Activated CD8-positive, alpha-beta T cell treated with anti-CD3 and anti-CD28 coated beads for 36 hours (primary cell): ENCODE measurements at places on chromosomes 2 and 18. TPM values are rescaled to one million over a fixed set of nuclear protein-coding genes. Genes with fewer than 3 reads are reported as not detected.
A peak's percentile ranks its signal among the peaks of the same experiment; 100 is the strongest.

GRCh38 chr2:20194097-20195015 lies 30.6 kb downstream of the SDC1 start:
- DNase-seq: no peak
- no peaks in the 10 kb centered on the region for H3K27me3 ChIP-seq
- no peaks in the 10 kb centered on the region for H3K4me1 ChIP-seq
- H3K27ac ChIP-seq: no peak overlapping the region
- no peak overlapping the region for H3K4me3 ChIP-seq

GRCh38 chr2:164657129-164657528 lies 35.8 kb upstream of the GRB14 start:
- H3K27ac ChIP-seq: no peak overlapping the region
- no peaks in the 10 kb centered on the region for H3K36me3 ChIP-seq
- H3K4me3 ChIP-seq: no peak overlapping the region
- DNase-seq: no peak

GRCh38 chr18:68714366-68714711 lies 569 bp downstream of the TMX3 start:
- peaks cover 38% of the 10 kb centered on the region for H3K36me3 ChIP-seq
- H3K27ac ChIP-seq: peak overlapping the region; percentile 95
- H3K27me3 ChIP-seq: no peaks in the 10 kb centered on the region
- DNase-seq: peak; percentile 17
- H3K4me1 ChIP-seq: peaks cover 35% of the 10 kb centered on the region

DNA sequence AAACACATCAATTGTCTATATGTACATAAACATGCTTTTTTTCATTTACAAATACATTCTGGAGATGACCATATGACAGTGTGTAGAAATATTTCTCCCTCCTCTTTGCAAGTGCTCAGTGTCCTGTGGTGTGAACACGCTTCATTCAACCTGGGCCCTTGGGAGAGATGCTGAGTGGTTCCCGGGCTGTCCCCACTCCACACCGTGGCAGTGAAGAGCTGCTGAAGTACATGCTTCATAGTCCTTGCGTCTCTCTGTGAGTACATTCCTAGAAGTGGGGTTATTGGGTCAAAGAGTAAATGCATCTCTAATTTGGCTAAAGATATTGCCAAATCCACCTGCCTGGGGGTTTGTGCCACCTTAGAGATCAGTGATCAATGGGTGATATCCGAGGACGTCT lies 6.5 kb upstream of the GPR35 start:
- H3K27me3 ChIP-seq: no peaks in the 10 kb centered on the region
- peaks cover 32% of the 10 kb centered on the region for H3K4me1 ChIP-seq
- H3K36me3 ChIP-seq: peaks cover 14% of the 10 kb centered on the region
- no peak for DNase-seq
- H3K4me3 ChIP-seq: no peak overlapping the region
- H3K27ac ChIP-seq: peak overlapping the region; percentile 9

- no peaks in the 10 kb centered on the region for H3K4me1 ChIP-seq
- H3K27ac ChIP-seq: no peak overlapping the region
- no peaks in the 10 kb centered on the region for H3K36me3 ChIP-seq
- no peak overlapping the region for H3K4me3 ChIP-seq
- H3K27me3 ChIP-seq: peaks cover 2% of the 10 kb centered on the region
Observed at GRCh38 chr2:37405781-37406180, 61.4 kb downstream of the QPCT start.

DNA sequence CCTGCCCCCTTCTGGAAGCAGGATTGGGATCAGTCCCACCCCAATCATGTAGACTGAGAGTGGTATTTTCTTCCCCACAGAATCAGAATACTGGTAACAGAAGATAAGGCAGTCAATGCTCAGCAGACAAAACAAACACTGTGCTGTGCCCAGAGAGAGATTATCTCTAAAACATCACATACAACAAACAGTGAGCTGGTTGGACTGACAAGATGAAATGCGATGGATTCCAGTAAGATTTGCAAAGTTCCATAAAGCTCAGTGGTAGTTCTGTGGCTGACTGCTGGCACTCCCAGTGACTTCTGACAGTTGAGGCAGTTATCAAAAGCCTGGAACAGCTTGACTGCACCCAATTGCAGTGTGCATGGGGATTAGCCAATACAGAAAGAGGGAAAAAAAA lies 311.5 kb upstream of the MGAT5 start:
- DNase-seq: no peak
- H3K27ac ChIP-seq: no peak overlapping the region
- H3K27me3 ChIP-seq: peaks cover 2% of the 10 kb centered on the region
- H3K4me1 ChIP-seq: no peaks in the 10 kb centered on the region
- H3K4me3 ChIP-seq: no peak overlapping the region
- H3K36me3 ChIP-seq: no peaks in the 10 kb centered on the region

GRCh38 chr18:37303009-37303408 lies 262.6 kb downstream of the CELF4 start:
- no peaks in the 10 kb centered on the region for H3K4me1 ChIP-seq
- no peak for DNase-seq
- H3K27ac ChIP-seq: no peak overlapping the region
- no peaks in the 10 kb centered on the region for H3K27me3 ChIP-seq
- no peak overlapping the region for H3K4me3 ChIP-seq

DNA sequence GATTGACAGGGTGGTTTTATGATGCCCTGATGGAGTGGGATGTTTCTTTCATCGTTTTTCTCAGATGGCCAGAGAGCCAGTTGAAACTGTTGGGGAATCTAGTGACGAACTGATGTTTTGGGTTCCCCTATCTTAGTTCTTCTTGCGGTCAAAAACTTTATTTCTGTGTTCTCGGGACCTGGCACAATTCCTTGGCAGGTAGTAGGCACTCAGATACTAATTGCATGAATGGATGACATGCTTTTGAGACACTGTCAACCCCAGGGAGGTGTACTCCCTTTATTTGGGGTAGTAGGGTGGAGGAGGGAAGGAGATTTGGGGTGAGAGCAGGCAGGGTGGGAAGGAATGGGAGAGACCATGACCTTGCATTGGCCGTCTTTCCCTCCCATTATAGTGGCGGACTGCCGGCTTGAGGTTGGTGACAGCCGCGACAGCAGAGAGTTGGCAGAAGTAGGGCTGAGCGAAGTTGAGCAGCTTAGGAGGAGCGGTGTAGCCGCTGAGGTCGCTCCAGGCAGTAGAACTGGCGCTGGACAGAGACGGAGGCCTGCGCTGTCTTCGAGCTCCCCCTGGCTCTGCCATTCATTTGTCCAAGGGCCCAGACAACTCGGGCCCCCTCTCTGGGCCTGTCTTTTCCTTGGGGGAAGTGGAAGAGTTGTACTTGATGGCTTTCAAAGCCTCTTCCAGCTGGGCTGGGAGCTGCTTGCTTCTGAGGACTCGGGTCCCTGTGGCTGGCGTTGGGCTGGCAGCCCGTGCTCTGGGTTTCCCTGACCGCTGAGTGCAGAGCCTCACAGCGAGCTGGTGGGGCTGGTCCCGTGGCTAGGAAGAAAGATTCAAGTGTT lies 2.6 kb downstream of the TET3 start:
- peak; percentile 70 for DNase-seq
- peak overlapping the region; percentile 95 for H3K27ac ChIP-seq
- H3K4me3 ChIP-seq: peak overlapping the region; percentile 87
- peaks cover 60% of the 10 kb centered on the region for H3K36me3 ChIP-seq
- H3K27me3 ChIP-seq: no peaks in the 10 kb centered on the region

GRCh38 chr2:55011831-55012671 lies 38.2 kb downstream of the RTN4 start:
- peaks cover 50% of the 10 kb centered on the region for H3K4me1 ChIP-seq
- H3K36me3 ChIP-seq: peaks cover 5% of the 10 kb centered on the region
- no peak overlapping the region for H3K4me3 ChIP-seq
- H3K27ac ChIP-seq: no peak overlapping the region
- no peaks in the 10 kb centered on the region for H3K27me3 ChIP-seq
- DNase-seq: no peak

DNA sequence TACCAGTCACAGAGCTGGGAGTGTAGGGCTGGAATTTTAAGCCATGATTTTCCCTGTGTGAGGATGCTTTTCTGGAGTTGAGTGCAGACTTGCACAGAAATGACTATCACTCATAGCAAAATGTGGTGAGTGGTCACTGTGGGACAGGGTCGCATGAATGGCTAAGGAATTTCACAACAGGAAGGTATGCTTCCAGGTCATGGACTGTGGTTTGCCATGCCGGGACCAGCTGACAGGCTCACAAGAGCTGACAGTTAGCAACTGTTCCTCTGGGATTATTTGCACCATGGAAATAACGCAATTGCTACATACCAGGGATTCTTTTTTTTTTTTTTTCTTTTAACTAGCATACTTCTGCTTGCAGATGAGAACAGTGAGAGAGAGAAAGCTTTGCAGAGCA lies 3.8 kb upstream of the UXS1 start:
- H3K27me3 ChIP-seq: no peaks in the 10 kb centered on the region
- no peak overlapping the region for H3K27ac ChIP-seq
- no peak overlapping the region for H3K4me3 ChIP-seq
- H3K36me3 ChIP-seq: peaks cover under 1% of the 10 kb centered on the region
- peaks cover 9% of the 10 kb centered on the region for H3K4me1 ChIP-seq

DNA sequence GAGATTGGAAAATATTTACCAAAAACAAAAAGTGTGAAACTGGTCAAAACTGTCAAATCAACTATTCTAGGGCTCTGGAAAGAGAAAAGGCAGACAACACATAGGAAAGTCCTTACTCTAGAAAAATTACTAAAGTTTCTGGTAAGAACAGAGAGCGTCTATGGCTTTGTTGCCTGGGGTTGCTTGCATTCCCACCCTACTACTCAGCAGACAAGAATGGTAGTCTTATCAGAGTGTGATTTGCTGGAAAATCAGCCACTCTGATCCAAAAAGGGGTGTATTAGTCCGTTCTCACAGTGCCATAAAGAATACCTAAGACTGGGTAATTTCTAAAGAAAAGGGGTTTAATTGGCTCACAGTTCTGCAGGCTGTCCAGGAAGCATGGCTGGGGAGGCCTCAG lies 50.3 kb upstream of the CDH20 start:
- H3K36me3 ChIP-seq: no peaks in the 10 kb centered on the region
- H3K27me3 ChIP-seq: no peaks in the 10 kb centered on the region
- no peak overlapping the region for H3K27ac ChIP-seq
- DNase-seq: no peak

GRCh38 chr2:170276925-170277629 lies 99.1 kb downstream of the MYO3B start:
- H3K4me1 ChIP-seq: no peaks in the 10 kb centered on the region
- peaks cover 14% of the 10 kb centered on the region for H3K27me3 ChIP-seq
- H3K27ac ChIP-seq: no peak overlapping the region
- DNase-seq: no peak
- H3K4me3 ChIP-seq: no peak overlapping the region

- H3K27me3 ChIP-seq: peaks cover 1% of the 10 kb centered on the region
- no peaks in the 10 kb centered on the region for H3K36me3 ChIP-seq
- no peak overlapping the region for H3K27ac ChIP-seq
- H3K4me1 ChIP-seq: no peaks in the 10 kb centered on the region
Observed at GRCh38 chr2:215604606-215605005, 168.7 kb upstream of the FN1 start.

GRCh38 chr18:9565407-9565806 lies 49.0 kb downstream of the PPP4R1 start:
- no peak overlapping the region for H3K27ac ChIP-seq
- H3K27me3 ChIP-seq: no peaks in the 10 kb centered on the region
- no peak for DNase-seq
- H3K4me1 ChIP-seq: no peaks in the 10 kb centered on the region
- H3K36me3 ChIP-seq: peaks cover 17% of the 10 kb centered on the region

GRCh38 chr2:55511508-55512124 lies 7.9 kb upstream of the CFAP36 start:
- H3K4me3 ChIP-seq: no peak overlapping the region
- no peaks in the 10 kb centered on the region for H3K27me3 ChIP-seq

GRCh38 chr2:8441986-8442385 lies 239.9 kb upstream of the ID2 start:
- peaks cover 3% of the 10 kb centered on the region for H3K27me3 ChIP-seq
- H3K4me1 ChIP-seq: peaks cover 10% of the 10 kb centered on the region
- no peaks in the 10 kb centered on the region for H3K36me3 ChIP-seq
- DNase-seq: no peak
- H3K27ac ChIP-seq: no peak overlapping the region

- DNase-seq: no peak
- H3K4me1 ChIP-seq: no peaks in the 10 kb centered on the region
- H3K27me3 ChIP-seq: no peaks in the 10 kb centered on the region
- H3K27ac ChIP-seq: no peak overlapping the region
- no peaks in the 10 kb centered on the region for H3K36me3 ChIP-seq
Observed at GRCh38 chr18:59546188-59546587, 151.0 kb downstream of the CCBE1 start.

- H3K4me3 ChIP-seq: no peak overlapping the region
- DNase-seq: no peak
- peaks cover 24% of the 10 kb centered on the region for H3K4me1 ChIP-seq
- peaks cover 1% of the 10 kb centered on the region for H3K27me3 ChIP-seq
Observed at GRCh38 chr2:64298161-64298560, 153.9 kb upstream of the PELI1 start.

DNA sequence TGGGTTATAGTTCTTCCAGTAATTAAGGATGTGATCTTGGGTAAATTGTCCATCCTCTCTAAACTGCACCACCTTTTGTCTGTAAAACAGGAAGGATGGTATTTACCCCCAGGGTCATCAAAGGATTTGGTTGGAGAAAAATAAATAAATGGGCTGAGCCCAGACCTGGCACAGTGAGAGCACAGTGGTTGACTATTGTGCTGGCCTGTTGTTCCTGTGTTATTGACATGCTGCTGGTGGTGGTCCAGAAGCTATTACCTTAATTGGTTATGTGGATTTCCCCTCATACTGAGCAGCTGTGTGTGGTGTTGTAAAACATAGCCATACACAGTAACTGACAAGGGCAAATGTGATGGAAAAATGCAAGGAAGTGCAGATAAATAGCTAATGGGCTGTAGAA lies 746 bp upstream of the IL37 start:
- no peaks in the 10 kb centered on the region for H3K27me3 ChIP-seq
- H3K27ac ChIP-seq: no peak overlapping the region
- no peak overlapping the region for H3K4me3 ChIP-seq
- H3K4me1 ChIP-seq: peaks cover 8% of the 10 kb centered on the region
- no peaks in the 10 kb centered on the region for H3K36me3 ChIP-seq

DNA sequence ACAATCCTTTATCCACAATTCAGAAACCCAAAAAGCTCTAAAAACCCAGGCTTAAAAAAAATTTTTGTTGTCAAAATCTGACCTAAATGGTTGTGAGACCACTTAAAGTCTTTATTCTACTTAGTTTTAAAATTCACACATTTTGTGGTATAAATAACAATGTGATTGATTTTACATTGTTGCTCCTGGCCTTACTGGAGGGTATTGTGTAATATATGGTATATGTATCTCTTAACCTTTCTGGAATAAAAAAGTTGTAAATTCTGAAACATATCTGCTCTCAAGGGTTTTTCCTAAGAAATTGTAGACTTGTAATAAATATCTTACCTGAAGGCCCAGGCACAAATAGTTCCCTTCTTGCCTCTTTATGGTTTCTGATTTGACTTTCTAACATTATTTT lies 73.3 kb upstream of the PNPT1 start:
- H3K27me3 ChIP-seq: peaks cover 3% of the 10 kb centered on the region
- no peaks in the 10 kb centered on the region for H3K4me1 ChIP-seq
- H3K27ac ChIP-seq: no peak overlapping the region
- no peak for DNase-seq
- no peak overlapping the region for H3K4me3 ChIP-seq

- DNase-seq: no peak
- H3K27me3 ChIP-seq: no peaks in the 10 kb centered on the region
- peaks cover 7% of the 10 kb centered on the region for H3K4me1 ChIP-seq
- no peak overlapping the region for H3K27ac ChIP-seq
Observed at GRCh38 chr2:44164617-44165016, 4.1 kb upstream of the PPM1B start.

The TMEM247 gene
- not detected for total RNA-seq

The LMAN2L gene
- 6.1 TPM for total RNA-seq

The SPP2 gene
- not detected for total RNA-seq

The LRRC30 gene
- not detected for total RNA-seq

The CYP1B1 gene
- total RNA-seq: 3.6 TPM

The GLI2 gene
- total RNA-seq: not detected

The HRH4 gene
- not detected for total RNA-seq

The VAPA gene
- total RNA-seq: 152 TPM

The HMSD gene
- 1.6 TPM for total RNA-seq

The VAMP5 gene
- 28.0 TPM for total RNA-seq

The CAPN10 gene
- total RNA-seq: 29.1 TPM

The BARD1 gene
- total RNA-seq: 28.1 TPM

The UGT1A8 gene
- total RNA-seq: not detected
